Esophagus squamous epithelium (tissue), 5 donors: ENCODE measurements at places on chromosomes 4 and X.

DNA sequence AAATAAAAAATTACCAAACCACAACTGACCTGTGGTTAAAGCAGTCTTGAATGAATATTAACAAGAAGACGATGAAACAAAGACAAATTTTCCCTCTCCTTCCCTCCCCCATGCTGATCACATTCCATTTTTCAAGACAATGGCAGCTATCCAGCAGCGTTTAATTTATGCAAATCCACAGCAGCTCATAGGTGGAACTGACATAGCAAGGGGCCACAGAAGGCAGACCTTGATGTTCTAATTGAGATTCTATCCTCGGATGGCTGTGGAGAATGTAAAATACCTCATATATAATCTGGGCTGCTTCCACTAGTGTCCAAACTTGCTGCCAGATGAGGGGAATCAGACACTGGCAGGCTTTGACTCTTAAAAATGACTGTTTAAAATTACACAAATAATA, 211.5 kb downstream of the CHRDL1 start:
- no peaks in the 10 kb centered on the region for H3K27me3 ChIP-seq
- no peaks in the 10 kb centered on the region for H3K4me1 ChIP-seq
- H3K4me3 ChIP-seq = no peak overlapping the region
- H3K27ac ChIP-seq = no peak overlapping the region

GRCh38 chr4:65019775-65020174, 610.5 kb upstream of the TECRL start:
- H3K27me3 ChIP-seq = no peaks in the 10 kb centered on the region
- H3K27ac ChIP-seq = no peak overlapping the region
- DNase-seq = no peak
- H3K4me3 ChIP-seq = no peak overlapping the region
- H3K36me3 ChIP-seq = no peaks in the 10 kb centered on the region

DNA sequence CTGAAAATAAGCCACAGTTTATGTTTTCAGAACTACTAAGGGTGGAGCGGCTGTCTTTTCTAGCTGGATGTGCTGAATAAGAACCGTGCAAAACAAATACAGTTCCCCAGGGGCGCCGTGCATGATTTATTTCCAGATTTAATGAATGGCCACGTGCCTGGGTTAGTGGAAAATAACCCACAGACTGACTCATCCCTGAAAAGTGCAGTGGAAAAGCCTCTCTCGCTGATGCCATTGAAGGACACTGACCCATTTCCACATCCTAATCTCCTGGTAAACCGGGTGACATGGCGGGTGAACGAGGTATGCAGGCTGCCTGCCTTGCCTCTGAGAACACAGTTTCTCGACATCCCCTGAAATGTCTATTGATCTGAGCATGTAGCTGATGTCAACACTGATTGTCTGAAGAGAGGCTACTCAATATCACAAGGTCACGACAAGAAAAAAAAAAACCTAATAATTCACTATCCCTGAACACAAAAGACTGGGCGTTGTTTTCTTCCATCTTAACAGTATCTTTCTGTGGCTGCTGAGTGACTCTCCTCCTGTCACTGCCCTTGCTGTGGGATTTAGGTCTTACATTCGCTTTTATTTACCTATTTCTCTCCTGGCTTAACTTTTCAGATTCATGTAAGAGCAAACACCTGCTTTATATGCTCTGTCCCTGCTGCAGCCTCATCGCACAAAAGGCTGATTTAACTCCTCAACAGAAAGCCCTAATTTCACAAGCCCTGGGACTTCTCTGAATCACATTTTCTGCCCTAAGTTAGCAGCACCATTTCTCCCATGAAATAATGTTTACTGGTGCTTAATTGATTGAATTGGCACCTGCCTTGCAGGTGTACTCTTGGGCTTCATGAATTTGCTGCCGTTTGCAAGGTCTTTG, 76.9 kb upstream of the SCOC start:
- H3K4me1 ChIP-seq = peaks cover 19% of the 10 kb centered on the region
- no peaks in the 10 kb centered on the region for H3K36me3 ChIP-seq
- H3K27ac ChIP-seq = peak overlapping the region; percentile 64
- DNase-seq = peak; percentile 2
- no peaks in the 10 kb centered on the region for H3K27me3 ChIP-seq

GRCh38 chr4:26791346-26791745, 69.3 kb upstream of the STIM2 start:
- no peak overlapping the region for H3K27ac ChIP-seq
- H3K36me3 ChIP-seq = no peaks in the 10 kb centered on the region
- no peak overlapping the region for H3K4me3 ChIP-seq

DNA sequence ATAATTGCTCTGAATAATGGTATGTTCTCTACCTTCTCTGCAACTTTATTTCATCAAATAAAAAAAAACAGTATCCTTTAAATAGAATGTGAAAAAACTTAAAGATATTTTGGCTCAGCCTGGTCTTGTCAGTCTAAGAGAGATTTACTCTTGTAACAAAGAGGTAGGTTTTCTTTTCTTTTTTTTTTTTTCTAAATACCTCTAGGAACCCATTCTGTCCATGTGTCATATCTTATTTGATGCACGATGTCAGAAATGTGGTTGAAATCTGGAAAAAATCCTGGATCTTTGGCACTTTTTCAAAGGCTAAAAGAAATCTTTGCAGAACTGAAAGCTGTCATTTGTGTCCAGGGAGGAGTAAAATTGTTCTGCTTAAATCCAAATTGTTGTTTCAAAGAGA, 17.3 kb upstream of the FGF5 start:
- no peaks in the 10 kb centered on the region for H3K4me1 ChIP-seq
- H3K27ac ChIP-seq = no peak overlapping the region
- H3K36me3 ChIP-seq = no peaks in the 10 kb centered on the region
- no peak overlapping the region for H3K4me3 ChIP-seq
- H3K27me3 ChIP-seq = no peaks in the 10 kb centered on the region

DNA sequence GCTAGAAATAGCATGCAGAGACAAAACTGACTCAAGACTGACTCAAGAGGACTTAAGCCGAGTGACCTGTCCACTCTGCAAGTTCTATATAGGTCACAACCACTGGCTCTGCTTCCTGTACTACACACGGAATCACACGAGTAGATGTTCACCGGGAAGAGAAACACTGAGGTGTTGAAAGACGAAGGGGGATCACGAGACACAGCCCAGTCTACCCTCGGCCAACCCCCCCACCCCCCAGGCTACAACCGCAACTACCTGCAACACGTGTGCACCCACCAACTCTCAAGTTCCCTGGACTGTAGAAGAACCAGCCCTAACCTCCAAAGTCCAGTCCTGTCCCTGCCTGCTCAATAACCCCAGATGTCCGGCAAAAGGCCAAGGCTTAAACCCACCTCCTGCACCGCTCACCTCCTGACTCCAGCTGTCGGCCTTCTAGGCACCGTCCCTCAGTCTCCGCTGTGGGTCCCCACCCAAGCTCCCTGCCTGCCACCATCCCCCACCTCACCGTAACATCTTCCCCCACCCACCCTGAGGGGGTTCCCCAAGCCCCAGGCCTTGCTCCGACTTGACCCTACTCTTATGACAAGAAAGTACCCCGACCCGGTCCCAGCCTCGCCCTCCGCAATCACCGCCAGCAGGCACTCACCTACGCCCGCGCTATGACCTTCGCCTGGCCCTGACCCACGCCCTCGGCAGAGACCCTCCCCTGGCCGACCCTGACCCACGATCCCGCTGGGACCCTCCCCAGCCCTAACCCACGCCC, 739 bp downstream of the GAK start:
- H3K27ac ChIP-seq = peak overlapping the region; percentile 94
- no peaks in the 10 kb centered on the region for H3K36me3 ChIP-seq
- no peak for DNase-seq

GRCh38 chr4:108029731-108030130, 40.0 kb downstream of the HADH start:
- H3K36me3 ChIP-seq = peaks cover 4% of the 10 kb centered on the region
- no peaks in the 10 kb centered on the region for H3K27me3 ChIP-seq
- no peaks in the 10 kb centered on the region for H3K4me1 ChIP-seq
- H3K4me3 ChIP-seq = no peak overlapping the region
